ENCODE measurements at places on chromosomes 1 and 21.

- DNase-seq = no peak
These were observed 8.8 kb downstream of the ETV3L start for GRCh38 chr1:157090771-157091170.

- no peak for DNase-seq
These were observed 15.4 kb downstream of the CCDC17 start for GRCh38 chr1:45608175-45609156.

DNA sequence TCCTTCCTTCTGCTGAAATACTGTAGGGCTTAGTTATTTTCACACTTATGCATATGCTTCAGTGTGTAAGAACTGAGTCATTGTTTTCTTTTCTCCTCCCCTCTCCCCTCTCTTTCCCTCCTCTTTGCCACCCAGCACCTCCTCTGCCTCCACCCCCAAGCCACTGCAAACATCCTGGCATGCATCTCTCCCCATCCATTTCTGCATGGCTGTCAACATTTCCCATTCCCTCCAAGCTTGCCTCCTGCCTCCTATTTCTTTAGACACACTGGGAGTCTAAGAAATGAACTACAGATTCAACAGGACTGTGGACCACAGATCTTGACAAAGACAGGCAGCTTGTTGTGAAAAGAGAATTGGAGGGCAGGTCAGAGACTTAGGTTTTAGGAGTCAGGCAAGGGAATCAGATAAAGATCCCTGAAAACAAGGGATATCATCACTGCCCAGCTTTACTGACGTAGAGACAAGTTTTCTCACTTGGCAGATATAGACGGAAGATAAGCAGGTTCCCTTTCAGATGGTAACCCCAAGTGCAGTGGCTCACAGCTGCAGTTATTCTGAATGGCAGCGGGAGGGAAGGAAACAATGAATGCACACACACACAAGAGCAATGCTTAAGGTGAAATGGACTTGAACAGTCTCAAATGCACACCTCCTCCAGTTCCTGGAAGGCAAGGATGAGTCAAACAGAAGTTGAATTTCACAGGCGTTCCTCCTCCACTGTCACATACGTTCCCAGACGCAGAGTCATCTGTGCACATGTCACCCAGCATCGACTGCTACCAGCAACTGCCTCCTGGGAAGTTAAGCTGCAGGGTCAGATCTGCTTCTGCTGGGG lies 56.1 kb downstream of the HIVEP3 start:
- DNase-seq = peak; percentile 13

DNA sequence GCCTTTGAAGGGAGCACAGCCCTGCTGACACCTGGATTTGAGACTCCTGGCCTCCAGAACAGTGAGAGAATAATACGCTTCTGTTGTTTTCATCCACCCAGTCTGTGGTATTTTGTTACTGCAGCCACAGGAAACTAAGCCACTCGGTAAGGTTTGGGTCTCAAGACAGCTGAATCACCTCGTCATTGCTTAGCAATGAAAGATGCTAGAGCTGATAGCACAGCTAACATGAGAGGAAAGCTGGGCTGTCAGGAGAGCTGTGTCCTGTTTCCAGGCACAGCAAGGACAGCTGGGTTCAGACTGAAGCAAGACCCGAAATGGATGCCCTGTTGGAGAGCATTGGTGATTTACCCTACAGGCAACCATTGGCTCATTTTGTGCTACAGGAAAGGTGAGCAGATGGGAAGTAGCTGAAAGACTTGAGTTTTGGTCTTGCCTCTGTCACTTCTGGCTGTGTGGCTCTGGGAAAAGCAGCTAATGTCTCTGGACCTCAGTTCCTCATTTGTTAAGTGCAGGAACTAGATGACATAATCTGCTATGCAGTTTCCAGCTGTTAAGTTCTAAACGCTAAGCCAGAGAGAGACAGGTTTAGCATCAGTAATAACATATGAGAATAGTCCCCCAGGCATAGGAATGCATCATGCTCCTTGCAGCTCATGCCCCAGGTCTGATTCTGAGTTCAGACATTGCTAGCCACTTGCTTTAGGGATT lies 58.0 kb downstream of the CLIC6 start:
- no peak for DNase-seq

- no peak for DNase-seq
These were observed 4.2 kb upstream of the RIPK4 start for GRCh38 chr21:41770901-41771624.

- peak; percentile 100 for DNase-seq
These were observed 25.3 kb upstream of the ADGRB2 start for GRCh38 chr1:31789259-31790065.

GRCh38 chr1:87435484-87435883 lies 106.8 kb downstream of the LMO4 start:
- no peak for DNase-seq

DNA sequence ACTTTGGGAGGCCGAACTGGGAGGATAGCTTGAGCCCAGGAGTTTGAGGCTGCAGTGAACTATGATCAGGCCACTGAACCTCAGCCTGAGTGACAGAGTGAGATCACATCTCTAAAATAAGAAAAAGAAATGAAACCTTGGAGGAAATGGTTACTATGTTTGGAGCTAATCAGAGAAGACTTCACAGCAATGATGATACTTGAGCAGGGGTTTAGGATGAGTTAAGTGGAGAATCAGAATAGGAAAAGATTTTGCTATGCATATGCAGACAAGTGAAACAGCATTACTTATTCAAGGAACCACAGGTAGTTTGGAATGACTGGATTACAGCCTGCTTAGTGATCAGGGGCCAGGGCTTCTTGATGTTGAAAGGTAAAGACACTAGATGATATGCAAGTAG lies 1.3 kb upstream of the CD5L start:
- no peak for DNase-seq

- DNase-seq = no peak
These were observed 21.7 kb upstream of the ANKRD13C start for GRCh38 chr1:70376196-70376595.

DNA sequence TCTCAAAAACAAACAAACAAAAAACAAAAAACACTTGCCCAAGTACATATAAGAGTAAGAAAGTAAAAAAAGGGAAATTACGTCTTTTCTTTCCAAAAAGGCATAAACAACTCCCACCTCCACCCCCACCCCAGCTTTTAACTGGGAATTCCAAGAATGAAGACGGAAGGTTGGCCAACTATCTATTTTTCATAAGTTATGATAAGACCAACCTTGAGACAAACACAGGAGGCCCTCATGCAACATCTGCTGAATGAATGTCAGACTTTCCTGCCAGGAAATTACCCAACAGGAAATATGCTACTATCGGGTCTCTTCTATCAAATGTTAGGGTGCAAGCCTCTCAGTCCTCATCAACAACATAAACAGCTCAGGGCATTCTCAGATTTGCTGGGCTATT lies 1.9 kb downstream of the BSDC1 start:
- DNase-seq = no peak

DNA sequence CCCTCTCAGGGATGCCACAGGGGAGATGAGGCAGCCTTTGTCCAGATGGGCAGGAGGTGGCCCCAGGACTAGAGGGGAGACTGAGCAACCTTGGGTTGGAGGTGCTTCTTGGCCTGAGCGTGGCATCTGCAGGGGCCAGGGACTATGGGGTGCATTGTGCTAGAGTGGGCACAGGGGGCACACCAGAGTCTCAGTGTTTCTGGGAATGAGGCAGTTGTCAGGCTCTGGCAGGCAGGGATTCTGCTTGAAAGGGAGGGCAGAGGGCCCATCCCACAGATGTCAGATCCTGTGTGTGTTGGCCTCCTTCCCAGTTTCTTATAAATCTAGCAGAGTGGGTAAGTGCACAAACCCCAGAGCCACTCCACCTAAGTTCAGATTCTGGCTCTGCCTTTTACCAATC lies 13.7 kb downstream of the LGR6 start:
- no peak for DNase-seq

DNA sequence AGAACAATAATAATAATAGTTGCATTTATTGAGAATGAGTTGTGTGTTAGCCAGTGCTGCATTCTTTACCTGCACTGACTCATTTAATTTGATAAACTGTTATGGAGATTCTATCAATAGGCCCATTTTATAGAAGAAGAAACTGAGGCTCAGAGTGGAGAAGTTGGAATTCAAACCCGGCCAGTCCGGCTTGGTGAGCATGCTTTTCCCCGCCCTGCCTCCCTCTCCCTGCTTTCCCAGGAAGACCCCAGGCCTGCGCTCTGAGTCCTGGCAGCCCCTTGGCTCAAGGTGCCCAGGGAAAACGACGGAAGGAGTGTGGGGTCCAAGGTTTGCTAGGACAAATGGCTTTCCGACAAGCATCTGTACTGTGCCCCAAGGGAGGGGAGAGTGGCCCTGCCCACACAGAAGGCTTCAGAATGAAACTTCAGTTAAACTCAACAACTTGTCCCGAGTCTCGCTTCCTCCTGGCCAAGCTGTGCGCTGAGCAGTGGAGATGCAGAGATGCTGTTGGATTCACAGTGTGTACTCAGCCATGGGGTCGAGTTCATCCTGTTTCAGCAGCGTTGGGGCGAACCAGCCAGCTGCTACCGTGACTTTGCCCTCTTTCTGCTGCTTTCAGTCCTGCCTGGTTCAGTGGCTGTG lies 23.3 kb upstream of the PADI6 start:
- DNase-seq = no peak

DNA sequence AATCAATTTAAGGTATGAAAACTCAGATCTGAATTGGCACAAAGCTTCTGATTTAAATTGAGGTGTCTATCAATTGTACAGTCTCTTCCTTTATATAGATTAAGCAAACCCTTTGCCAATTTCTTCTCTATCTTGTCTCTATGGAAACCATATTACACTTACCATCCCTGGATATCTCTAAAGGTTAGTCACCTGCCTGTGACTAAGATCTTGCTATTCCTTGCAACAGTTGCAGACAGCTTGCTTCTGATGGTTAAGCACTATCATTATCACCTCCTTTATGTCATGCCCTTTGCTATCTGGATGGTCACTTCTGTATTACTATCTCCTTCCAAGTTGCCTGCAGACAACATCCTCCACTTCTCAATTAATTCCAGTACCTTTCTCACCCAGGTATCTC lies 998.6 kb upstream of the B3GALT2 start:
- DNase-seq = no peak

GRCh38 chr1:16978139-16978538 lies 2.3 kb downstream of the MFAP2 start:
- no peak for DNase-seq

- DNase-seq = no peak
These were observed 20.0 kb downstream of the GJA5 start for GRCh38 chr1:147740391-147740790.

- no peak for DNase-seq
These were observed 71.1 kb upstream of the IFNAR2 start for GRCh38 chr21:33158654-33159053.
